ENCODE measurements at places on chromosomes 3 and 15.

- no peak for DNase-seq
Observed at GRCh38 chr3:63228087-63228486, 50.0 kb upstream of the SYNPR start.

DNA sequence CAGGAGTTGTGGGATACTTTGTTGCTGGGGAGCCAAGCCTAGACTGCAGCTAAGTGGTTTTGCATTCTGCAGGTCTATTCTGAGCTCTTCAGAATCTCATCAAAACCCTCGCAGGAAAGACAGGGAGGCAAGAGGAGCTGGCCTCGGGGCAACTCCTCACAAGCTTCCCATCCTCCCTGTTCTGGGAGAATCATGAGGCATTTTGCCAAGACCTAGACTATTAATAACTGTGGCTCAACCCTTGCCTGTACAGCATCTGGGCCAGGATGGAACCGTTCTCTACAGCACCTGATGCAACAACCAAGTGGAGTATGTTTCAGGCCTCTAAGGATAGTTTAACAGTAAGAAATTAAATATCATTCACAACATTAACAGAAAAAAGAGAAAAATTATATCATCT lies 20.2 kb upstream of the SLC6A20 start:
- no peak for DNase-seq

DNA sequence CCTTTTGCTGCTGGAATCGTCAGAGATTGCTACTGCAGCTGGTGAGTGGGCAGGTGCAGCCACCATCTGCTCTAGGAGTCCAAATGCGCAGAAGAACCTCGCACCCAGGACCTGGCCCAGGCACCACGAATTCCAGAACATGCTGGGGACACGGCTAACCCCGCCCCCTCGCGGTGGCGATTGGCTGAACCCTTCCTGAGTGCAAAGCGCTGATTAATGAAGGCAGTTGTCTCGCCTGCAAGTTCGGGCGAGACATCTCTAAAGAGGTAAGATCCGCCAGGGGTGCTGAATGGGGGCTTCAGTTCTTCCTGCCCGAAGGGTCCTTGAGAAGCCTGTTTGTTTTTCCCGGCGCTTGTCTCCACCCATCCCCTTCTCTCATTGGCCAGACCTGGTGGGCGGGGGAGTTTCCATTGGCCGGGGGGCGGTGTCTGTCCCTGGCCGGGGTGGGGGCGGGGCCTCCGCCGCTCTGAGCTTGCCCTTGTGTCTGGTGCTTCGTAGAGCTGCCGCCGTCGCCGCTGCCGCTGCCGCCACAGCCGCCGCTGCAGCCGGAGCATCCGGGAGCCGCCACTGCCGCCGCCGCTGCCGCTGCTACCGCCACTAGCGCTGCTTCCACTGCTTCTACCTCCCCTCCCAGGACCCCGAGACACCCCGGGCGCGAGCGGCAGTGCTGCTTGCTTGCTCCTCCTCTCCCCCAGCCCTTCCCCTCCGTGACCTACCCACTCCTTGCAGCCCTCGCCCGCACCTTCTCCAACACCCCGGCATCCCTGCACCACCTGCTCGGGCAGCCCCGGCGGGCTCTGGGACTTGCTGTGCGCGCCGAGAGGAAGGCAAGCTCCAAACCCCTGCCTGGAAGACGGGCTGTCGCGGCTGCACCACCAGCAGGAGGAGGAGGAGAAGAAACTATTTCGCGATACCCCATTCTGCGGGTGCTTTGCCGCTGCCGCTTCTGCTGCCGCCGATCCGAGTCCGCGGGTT lies at the start of gene CADM2:
CADM2 (plus strand) TSS at position 495 of the 975 bp plus-strand sequence.
- DNase-seq = peak; percentile 77

- no peak for DNase-seq
Observed at GRCh38 chr15:78933187-78933822, 11.5 kb downstream of the CTSH start.
